ENCODE measurements at places on chromosomes 4 and X.

- DNase-seq, result no peak
Measured at GRCh38 chr4:44425614-44426208, 22.9 kb downstream of the KCTD8 start.

DNA sequence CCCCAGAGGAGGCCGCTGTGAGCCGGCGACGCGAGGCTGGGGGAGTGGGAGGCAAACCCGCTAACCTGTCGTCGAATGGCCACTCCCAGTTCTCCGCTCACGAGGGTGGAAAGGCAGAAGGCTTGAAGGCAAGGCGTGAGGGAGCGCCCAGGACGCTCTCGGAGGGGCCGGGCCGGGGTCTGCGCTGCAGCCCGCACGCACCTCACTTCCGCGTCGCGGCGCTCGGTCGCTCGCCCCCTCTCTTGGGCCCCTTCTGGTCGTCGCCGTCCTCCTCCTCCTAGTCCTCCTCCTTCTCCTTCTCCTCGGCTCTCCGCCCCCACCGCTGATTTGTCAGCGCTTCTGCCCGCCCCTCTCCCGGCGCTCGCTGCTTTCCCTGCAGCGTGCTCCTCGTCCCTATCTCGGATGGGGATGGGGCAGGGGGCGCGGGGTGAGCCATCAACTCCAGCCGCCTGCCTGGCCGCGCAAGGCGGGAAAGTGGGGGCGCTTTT is at the start of gene SNCA:
TSS of gene SNCA (minus strand) at position 265 of the 488 bp plus-strand sequence. CDS start 1,494 bp downstream, outside the sequence.
- no peak for DNase-seq

GRCh38 chr4:138562544-138562991 is 320.4 kb upstream of the SLC7A11 start:
- no peak for DNase-seq

DNA sequence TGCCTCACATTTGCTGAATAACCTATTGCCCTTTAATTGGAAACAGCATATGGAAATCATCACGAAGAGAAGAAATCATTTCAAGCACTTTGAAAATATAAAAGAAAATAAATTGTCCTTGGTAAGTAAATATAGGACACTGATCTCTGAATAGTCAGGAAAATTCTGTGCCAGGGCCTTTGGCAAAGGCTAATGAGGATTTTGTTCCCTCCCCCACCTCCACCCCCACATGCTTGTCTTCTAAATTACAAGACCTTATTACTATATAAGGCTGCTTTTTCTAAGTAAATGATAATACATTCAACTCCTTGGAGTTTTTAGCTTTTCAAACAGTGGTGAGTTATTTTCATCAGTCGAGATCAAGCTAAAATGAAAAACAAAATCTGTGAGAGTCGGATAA is 15.8 kb downstream of the SYNPO2 start:
- DNase-seq, result no peak

DNA sequence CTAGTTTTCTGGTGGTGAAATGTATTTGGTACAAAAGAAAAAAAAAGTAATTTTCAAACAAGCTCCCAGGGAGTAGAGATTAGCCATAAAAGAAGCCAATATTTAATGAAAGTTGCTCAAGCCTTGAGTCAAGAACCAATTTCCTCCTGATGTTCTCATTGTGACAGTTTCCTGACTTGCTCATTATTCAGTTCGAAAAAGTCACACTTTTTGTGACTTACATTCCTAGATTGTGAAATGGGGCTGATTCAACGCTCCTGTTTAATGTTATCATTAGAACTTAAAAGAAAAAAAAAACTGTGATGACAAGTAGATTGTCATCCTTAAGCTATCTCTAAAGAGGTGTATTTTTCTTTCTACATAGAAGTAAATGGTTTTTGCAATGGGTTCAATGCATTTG is 122.6 kb upstream of the BMPR1B start:
- no peak for DNase-seq

DNA sequence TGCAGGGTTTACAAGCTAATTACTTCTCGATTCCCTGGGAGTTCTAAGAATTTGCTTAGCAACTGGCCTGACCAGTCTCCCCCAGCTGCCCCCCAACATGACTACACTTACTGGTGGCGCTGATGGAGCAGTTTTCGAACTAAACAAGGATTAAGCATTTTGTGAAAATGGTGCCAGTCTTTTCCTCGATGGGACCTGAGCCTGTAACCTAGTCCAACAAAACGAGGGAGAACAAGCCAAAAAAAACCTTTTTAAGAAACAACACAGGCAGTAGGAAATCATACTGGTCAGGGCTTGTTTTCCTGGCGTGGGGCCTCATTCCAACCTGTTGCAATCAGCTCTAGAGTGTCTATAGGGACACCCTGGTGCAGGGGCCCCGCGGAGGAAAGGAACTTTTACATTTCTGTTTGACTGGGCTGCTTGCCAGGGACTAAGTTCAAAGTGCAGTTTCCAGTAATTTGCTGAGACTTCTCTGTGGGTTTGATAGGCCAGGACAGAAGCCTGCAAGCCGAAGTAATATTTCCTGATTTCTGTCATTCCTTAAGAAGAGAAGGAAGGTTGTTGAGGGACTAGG is 158.7 kb downstream of the SPRY1 start:
- no peak for DNase-seq

DNA sequence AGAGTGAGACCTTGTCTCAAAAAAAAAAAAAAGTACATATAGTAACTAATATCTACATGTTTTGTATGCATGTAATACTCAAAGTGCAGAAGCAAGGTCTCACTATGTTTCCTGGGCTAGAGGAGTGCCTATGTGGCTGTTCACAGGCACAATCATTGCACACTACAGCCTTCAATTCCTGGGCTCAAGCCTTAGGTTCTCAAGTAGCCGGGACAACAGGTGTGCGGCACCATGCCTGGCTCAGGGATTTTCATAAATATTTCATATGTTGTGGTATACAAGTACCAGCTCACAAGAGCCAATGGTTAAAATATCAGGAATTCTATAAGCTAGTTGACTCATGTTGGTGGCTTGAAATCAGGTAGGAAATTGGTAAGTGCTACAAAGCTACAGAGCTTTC is 94.8 kb downstream of the LARP7 start:
- no peak for DNase-seq

DNA sequence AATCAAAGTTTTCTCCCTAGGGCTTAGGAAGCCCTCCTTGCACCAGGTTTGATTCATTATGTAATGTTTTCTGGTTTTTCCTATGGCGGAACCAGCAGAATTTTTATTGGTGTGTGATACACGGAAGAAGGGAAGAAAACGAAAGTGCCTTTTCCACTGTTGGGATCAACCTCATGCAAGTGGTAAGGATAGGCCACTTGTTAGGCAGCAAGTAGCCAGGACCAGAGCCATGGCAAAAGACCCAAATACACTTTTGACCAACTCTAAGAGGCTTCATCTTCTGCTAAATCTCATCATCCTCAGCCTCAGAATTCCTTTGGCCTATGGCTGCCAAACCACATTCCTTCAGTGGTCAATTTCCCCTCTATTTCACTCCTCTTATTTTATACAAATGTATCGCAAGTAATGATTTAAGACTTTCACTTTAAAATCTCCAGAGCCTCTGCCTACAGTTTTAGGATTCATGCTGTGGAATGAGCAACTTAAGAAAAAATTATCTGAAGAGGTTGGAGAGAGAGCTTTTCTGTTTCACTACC is 21.2 kb downstream of the PPAT start:
- no peak for DNase-seq

DNA sequence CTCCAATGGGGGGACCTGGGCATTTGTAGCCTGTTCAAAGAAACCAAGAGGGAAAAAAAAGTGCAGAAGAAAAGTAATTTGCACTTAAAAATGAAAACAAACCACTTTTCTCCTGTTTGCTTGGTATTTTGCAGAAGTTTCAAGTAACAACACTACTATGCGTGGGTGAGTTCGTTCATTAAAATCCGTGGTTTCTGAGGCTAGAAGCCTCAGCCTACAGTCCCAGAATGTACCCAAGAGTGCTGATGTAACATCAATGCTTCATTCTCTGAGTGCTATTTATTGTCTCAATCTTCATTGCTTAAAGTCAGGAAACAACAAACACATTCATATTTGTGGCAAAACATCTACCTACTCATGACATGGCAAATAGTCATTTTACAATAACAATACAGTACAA is 29.2 kb downstream of the LGI2 start:
- DNase-seq, result no peak

- DNase-seq, result no peak
Measured at GRCh38 chrX:88903989-88904718, 157.1 kb downstream of the CPXCR1 start.

DNA sequence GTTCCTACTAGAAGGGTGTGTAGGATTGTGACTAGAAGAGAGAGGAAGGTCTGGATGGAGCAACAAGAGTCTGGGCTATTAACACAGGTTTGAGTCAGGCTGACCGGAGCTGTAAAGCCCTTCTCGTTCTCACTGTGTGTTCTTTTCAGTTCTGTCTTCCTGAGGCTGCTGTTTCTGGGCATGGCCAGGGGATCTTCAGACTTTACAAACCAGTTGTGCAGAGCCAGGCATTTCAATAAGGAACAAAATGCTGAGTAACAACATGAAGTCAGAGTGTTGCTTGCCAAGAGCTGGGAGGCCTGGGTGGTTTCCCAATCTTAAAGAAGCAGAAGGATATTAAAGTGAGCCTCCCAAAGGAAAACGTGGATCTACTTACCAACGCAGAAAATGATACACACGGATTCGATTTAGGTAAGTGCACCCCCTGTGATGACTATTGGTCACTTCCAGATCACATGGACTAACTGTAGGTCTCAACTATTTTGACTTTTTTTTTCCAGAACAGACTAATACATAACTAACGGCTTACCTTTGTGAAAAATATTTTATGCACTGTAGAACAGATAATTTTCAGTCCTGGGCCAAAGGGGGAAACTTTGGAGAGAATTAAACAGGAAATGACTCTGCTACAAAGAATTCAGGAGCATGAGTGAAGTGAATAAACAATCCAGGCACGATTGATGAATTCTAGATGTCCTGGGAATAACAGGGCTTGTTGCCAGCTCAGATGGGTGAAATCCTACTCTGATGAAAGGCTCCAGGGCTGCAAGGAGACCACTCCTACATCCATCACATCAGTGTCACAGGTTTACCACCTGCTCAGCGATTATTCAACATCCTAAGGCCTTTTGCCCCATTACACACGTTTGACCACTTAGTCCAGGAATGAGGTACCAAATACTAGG is 94.5 kb downstream of the ANXA3 start:
- no peak for DNase-seq

- no peak for DNase-seq
Measured at GRCh38 chrX:78754917-78755316, 7.4 kb downstream of the LPAR4 start.

DNA sequence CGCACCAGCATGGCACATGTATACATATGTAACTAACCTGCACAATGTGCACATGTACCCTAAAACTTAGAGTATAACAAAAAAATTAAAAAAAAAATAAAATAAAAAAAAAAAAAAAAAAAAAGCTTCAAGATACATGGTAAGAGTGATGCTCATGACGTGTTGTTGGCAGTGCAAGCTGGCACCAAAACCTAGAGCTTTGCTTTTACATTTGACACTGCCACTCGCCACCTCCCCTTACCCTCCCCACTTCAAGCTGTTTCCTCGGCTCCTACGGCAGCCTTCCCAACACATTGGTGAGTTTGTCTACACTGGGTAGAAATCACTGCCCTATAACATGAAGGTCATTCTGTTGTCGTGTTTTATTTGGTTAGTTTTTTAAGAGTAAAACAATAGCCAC is 197.6 kb upstream of the ANXA3 start:
- DNase-seq, result no peak

DNA sequence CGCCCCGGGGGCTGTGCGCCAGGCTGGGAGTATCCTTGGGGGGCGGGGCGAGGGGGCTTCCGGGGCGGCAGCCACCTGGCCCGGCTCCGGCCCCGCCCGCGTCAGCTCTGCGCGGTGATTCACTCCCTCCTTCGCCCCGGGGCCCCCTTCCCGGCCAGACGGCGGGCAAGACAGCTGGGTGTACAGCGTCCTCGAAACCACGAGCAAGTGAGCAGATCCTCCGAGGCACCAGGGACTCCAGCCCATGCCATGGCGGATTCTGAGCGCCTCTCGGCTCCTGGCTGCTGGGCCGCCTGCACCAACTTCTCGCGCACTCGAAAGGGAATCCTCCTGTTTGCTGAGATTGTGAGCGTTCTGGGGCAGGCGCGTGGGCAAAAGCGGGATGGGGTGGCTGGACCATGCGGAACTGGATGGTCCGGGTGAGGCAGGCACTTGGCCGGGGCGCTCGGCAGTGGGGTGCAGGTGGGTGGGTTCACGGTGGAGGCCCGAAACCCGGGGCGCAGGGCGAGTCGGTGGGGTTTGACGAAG is at the start of gene PLP2:
TSS of gene PLP2 (plus strand) at position 147 of the 528 bp plus-strand sequence. CDS start at position 250, 103 bp downstream.
- peak; percentile 26 for DNase-seq

- DNase-seq, result no peak
Measured at GRCh38 chrX:29926056-29926455, 289.3 kb upstream of the MAGEB2 start.

- DNase-seq, result no peak
Measured at GRCh38 chr4:184861047-184861446, 35.3 kb upstream of the ACSL1 start.

DNA sequence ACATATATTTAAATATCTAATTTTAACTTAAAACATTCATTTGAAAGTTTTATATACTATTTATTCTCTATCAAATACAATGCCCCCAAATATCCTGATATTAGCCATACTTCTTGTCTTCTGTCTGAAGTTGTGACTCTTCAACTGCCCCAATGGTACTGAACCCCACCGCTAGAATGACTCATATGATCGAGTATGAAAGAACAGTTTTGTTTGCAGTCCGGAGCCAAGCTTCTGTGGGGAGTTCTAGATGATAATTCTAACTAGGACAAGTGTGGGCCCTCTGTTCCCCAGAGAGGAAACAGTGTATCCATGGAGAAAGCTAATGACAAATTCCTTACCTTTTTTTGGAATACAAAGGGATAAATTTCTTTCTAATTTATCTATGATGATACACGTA is 24.7 kb upstream of the CT47A1 start:
- no peak for DNase-seq

GRCh38 chr4:73596001-73596400 is 24.2 kb downstream of the RASSF6 start:
- no peak for DNase-seq

DNA sequence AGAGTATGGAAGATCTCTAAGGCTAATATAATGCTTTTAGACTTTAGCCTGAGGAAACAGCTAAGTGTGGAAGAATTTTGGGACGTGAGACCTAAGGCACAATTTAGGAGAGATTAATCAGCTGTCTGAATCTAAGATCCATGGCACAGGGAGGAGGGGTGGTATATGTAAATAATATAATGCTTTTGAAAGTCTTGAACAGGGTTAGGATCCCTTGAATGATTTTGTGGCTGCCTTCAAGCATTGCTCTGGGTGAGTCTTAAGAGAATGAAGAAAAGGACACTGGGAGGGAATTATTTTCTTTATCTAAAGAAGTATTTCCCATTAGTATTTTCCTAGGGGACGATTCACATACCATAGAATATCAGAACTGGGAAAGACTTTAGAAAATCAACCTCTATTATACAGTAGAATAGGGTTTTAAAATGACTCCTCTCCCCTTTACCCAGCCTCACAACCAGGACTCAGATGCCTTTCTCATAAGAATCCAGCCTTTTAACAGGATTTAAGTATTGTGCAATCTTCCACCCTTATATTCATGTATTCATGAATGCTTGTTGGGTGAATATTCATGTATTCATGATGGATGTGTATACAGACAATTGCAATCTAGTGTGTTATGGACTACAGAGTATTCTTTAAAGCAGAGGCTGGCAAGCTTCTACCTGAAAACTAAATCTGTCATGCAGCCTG is 664.2 kb upstream of the CPEB2 start:
- DNase-seq, result no peak
